Thoracic aorta (tissue), 2 donors: ENCODE measurements at places on chromosomes 1 and 21.

DNA sequence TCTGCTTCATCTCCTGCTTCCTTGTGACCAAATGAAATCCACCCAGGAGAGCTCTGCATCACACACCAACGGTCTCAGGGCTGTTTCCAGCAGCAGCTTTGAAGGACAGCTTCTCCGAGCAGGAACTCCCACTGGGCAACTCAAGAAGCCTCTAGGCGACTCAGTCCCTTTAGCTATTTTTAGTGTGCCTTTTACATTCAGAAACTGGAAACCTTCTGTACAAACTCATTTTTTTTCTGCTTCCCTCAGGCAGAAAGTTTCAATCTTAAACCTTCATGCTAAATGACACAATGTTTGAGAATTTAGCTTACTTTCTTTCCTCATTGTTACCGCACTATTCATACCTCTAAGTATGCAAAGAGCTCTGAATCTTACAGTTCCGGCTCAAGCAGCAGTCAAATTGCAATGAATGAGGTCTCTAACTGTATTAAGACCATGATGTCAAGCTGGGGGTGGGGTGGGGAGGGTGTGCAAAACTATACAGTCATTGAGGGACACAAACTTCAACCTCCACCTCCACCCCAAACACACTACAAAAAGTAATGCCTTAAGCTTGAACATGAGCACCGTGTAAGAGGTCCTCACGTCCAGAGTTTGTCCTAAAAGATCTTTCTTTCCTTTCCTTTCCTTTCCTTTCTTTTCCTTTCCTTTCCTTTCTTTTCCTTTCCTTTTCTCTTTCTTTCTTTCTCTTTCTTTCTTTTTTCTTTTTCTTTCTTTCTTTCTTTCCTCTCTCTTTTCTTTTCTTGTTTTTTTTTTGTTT, 16.4 kb upstream of the TARBP1 start:
- no peak for DNase-seq

DNA sequence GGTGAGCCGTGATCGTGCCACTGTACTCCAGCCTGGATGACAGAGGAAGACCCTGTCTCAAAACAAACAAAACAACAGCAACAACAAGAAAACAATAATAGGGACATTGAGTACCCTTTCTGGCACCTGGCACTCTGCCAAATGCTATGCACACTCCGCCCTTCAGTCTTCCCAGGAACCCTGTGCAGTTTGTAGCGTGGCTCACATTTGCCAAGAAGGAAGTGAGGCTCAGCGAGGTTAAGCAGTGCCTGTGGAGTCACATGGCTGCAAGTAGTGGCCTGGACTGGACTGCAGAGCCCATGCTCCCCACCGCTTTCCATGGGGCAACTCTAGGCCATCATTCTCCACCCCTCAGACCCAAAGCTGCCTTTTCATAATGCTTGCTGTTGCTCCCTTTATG, 5.3 kb upstream of the EVA1B start:
- DNase-seq: no peak

GRCh38 chr1:2460996-2461751, 14.9 kb upstream of the PLCH2 start:
- DNase-seq: no peak

GRCh38 chr1:46719689-46720088, 775 bp upstream of the EFCAB14 start:
- DNase-seq: no peak

- no peak for DNase-seq
Measured at GRCh38 chr1:165560883-165561656, 17.3 kb downstream of the LRRC52 start.

DNA sequence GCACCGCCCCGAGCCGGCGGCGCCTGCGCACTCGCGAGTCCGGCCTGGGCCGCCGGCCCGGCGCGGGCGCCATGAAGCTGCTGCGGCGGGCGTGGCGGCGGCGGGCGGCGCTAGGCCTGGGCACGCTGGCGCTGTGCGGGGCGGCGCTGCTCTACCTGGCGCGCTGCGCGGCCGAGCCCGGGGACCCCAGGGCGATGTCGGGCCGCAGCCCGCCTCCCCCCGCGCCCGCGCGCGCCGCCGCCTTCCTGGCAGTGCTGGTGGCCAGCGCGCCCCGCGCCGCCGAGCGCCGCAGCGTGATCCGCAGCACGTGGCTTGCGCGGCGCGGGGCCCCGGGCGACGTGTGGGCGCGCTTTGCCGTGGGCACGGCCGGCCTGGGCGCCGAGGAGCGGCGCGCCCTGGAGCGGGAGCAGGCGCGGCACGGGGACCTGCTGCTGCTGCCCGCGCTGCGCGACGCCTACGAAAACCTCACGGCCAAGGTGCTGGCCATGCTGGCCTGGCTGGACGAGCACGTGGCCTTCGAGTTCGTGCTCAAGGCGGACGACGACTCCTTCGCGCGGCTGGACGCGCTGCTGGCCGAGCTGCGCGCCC, at the start of gene B3GALT6:
Gene B3GALT6, plus strand, starts transcription at position 30 of the 588 bp plus-strand sequence. Its CDS starts 42 bp downstream, at position 72.
- no peak for DNase-seq

DNA sequence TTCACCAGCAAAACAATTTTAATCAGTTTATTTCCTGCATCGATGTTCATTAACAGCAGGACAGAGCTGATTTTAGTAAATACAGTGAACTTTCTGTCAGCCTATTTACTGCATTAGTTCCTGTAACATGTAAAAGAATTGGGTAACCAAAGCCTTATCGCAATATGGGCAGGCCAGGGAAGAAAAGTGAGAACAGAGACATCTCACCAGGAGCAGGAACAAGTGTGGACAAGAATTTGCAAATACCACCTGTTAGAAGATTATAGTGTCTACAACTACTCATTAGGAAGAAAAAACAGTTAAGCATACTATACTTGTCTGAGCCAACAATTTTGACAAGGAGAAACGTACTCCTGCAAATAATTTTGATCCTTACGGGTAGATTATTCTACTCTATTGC, 1293.9 kb downstream of the PLA2G4A start:
- no peak for DNase-seq

- DNase-seq: no peak
Measured at GRCh38 chr1:9721606-9722377, 70.3 kb downstream of the PIK3CD start.

DNA sequence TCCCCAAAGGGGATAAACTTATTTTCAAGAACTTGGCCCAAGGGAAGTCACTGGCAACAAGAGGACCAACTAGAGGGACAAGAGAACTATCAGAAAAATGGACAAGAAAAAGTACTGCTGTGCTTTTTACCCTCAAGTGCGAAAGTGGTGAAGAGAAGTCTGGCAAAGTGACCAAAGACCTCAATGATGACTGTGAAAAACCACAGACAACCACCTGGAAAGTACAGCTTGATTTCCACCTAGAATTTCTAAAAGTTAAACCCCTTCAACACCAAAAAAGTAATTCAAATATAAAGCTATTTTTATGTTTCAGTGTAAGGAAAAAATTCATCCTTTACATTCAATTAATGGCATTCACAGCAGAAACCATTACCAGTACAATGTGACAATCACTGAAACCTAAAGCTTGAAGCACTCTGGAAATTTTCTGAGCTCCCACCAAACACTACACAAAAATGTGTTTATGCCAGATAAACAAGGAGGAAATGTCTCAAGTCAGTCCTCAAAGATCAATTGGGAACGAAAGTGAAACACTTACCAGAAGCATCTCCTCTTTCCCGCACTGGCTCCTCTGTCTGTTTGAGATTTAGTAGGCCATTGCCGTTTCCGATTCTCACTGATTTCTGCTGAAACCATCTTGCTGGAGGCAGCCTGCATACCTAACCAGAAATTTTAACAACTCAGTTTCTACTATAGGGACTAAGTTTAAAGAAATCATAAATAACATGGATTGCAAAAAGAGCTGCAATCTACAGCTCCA, 8.3 kb downstream of the SDE2 start:
- DNase-seq: no peak

GRCh38 chr1:33143698-33144097, 38.1 kb downstream of the TRIM62 start:
- DNase-seq: no peak

DNA sequence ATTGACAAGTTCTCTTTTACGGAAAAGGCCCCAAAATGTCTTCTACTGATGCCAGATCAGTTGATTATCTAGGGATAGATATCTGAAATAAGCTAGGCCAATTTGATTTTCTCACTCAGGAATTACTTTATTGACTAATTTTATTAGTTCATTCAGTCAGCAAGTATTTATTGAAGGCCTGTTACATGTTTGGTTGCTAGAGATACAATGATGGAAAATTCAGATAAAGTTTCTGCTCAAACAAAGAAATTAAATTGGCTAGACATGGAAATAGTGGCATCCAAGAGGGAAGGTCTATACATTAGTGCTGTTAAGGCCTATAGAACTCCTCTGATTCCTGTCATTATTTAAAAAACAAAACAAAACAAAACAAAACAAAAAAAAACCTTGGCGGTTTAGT, 56.5 kb downstream of the HS2ST1 start:
- DNase-seq: no peak

DNA sequence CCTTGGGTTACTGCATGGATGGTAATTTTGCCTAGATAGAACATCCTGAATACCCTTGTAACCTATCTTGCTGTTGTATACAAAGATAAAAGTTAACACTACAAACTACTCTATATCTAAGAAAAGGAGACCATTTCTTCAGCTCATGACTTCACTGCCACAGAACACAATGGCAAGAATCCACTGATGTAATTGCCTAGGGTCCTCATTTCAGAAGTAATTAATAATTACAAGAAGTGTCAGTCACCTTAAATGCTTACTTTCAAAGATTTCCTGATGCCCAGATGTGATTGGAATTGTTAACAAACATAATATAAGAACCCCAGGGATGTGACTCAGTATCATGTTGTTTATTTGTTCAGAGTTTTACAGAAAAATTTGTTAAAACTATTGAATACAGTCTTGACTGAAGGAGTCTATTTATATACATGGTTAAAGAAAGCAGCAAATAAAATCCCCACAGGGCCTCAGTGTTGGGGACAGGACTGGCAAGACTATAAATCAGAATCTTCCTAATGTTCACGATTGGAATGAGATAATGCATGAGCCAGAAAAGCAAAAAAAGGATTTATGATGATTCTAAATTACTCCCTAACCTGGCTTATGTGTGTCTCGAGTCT, 83.9 kb downstream of the CRB1 start:
- DNase-seq: no peak

DNA sequence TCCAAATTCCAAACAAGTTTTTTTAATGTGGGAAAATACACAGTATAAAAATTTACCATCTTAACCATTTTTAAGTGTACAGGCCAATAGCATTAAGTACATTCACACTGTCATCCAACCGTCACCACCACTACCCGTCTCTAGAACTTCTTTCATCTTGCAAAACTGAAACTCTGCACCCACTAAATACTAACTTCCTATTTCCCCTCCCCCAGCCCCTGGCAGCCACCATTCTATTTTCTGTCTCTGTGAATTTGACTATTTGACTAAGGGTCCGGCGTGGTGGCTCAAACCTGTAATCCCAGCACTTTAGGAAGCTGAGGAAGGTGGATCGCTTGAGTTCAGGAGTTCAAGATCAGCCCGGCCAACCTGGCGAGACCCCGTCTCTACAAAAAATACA, 36.1 kb downstream of the CLSTN1 start:
- no peak for DNase-seq
